ENCODE measurements at places on chromosomes 5 and 9.

- no peak for DNase-seq
These were observed 213.6 kb downstream of the GDNF start for GRCh38 chr5:37626266-37626665.

- no peak for DNase-seq
These were observed at the start of gene IRX2 for GRCh38 chr5:2751592-2752021. TSS of gene IRX2 (minus strand) at chr5:2751677. CDS start at chr5:2751413, 264 bp downstream.

DNA sequence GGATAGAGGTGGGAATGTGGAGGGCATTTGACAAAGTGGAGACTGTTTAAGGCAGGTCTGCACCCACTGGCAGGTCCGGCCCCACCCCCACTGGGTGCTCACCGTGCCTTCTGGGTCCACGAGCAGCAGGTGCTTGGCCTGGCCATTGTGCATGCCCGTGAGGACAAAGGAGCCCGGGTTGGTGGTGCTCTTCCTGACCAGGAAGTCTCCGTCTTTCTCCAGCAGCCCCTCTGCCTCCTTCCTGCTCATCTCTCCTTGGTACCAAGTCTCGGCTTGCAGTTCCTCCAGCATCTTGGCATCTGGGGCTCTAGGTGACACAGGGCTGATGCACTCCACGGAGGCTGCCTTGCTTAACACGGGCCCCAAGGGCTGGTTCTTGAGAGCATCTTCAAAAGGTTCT lies 46.6 kb downstream of the S1PR3 start:
- no peak for DNase-seq

DNA sequence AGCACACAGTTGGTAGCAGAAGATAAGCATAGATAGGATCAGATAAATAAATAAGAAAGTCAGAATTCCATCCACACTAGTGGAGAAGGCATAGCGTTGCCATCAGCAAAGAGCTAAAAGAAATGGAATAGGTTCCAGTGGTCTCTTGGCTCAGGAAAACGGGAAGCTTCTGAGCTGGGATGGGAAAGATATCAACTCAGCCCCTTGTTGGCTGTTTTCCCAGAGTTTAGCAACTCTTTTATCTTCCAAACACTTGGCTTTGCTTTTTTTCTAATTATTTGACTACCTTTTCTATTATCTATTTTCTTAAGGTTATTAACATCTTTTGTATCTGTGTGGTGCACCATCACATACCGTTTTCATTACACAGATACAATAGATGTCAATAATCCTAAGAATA lies 445.7 kb upstream of the TRPC7 start:
- no peak for DNase-seq

DNA sequence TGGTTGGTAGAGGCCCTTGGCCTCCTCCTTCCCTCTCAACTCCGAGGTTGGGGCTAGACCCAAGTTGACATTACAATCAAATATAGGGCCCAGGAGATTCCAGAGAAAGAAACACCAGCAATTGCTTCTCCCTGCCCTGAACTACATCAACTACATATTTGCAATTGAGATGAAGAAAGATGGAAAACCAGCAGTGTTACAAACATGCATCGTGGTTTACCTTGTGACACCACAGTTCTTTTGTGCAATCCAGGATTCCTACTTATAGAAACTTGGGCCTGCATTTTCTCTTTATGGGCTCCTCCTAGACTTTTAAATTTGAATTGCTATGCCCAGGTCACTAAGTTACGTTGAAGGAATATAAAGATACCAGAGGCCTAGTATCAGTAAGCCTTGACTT lies 126.7 kb downstream of the DCP2 start:
- no peak for DNase-seq

DNA sequence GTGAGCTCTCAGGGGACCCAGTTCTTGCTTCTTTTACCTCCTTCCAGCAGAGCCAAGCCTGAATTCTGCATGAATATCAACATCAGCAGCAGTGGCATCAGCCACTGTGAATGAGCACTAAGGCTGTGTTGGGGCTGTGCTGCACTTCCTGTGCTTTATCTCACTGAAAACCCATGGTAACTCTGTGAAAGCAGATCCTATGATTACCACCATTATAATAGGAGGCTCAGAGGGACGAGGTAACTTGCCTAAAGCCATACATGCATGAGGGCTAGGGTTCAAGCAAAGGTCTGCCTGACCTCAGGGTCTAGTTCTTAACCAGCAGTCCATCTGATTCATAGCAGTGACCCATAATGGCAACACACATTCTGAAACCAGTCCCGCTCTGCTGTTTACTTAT lies 60.5 kb upstream of the RAPGEF1 start:
- DNase-seq, result no peak

DNA sequence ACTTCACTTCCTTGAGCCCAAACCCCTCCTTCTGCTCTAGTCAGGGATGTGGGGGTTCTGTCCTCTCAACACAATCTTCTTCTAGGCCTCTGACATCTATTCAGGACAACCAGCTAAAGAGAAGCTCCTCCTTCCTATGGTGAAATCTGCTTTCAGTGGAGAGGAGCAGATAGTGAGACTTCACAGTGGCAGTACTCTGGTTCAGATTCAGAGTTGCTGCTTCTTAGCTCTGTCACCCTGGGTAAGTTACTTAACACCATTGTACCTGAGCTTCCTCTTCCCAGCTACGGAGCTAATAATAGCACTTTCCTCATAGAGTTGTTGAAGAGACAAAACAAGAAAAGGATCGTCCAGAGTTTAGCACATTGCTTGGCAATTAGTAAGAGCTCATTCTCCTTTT lies 77.3 kb upstream of the LARP1 start:
- DNase-seq, result no peak

- no peak for DNase-seq
These were observed 37.5 kb downstream of the SPOCK1 start for GRCh38 chr5:137461391-137462264.

DNA sequence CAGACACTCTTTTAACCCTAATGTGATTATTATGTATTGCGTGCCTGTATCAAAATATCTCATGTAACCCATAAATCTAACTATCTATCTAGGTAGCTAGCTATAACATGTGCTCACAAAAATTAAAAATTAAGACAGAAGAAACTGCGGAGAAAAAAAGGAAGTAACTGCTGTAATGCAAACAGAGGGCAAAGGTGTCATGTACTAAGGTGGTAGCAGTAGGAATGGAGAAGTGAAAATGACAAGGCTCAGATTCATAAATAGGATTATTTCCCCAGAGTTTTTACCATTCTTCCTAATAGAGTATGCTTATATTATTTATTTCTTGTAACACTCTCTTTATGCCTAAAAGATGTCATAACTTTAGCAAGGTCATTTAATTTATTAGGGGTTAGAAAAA lies 1527.5 kb upstream of the C9orf72 start:
- DNase-seq, result no peak

DNA sequence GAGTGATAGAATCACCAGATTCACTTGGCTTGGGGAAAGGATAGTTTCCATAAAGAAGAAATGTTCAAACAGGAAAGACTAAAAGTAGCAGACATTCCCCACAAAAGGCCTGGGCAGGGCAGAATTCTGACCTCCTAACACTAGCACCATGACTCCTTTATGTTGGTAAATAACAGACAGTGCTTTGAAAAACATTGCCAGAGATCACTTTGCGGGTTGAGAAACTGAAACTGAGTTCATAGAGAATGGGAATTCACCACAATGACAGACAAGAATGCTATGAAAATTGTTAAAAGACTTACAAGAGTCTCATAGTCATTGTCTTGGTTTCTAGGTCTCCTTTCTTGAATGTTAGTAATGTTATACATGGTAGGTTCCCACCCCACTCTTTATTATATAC lies 172.5 kb upstream of the GLRA1 start:
- DNase-seq, result no peak

DNA sequence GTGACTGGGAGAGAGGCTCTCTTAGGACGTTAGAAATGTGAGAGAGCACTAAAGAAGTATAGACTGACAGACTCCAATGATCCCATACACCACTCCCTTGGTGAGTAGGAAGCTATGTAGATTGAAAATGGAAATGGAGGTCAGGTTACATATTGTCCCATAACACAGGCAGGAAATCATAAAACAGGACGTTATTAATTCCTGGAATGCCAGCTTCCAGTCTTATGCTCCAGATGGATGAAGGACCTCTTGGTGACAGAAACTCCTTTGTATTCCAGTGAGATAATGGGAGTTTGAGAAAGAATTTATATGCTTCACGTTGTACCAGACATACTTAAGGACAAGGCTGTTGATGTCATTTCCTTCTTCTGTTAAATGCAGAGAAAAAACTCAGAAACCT lies 338.2 kb upstream of the ITGA1 start:
- no peak for DNase-seq

GRCh38 chr5:52638732-52639131 lies 149.0 kb upstream of the ITGA1 start:
- no peak for DNase-seq

GRCh38 chr5:80884929-80885328 lies 75.2 kb upstream of the RASGRF2 start:
- DNase-seq, result no peak

DNA sequence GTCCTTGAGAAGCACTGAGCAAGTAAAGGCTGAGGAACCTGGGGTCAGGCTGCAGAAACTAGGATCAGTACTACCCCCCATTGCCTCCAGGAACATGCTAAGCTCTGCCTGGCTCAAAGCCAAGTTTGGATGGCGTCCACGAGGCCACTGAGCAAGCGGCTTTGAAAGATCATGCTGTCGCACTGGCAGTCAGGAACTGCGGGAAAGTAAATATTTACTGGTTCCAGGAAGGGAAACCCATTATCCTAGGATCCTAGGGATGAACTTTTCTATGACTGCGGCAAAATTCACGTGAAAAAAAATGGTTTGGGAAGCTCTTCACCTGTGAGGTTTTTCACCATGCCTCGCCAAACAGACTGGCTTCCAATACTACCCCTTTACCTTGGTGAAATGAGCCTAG lies 75.3 kb upstream of the PJA2 start:
- DNase-seq, result no peak

DNA sequence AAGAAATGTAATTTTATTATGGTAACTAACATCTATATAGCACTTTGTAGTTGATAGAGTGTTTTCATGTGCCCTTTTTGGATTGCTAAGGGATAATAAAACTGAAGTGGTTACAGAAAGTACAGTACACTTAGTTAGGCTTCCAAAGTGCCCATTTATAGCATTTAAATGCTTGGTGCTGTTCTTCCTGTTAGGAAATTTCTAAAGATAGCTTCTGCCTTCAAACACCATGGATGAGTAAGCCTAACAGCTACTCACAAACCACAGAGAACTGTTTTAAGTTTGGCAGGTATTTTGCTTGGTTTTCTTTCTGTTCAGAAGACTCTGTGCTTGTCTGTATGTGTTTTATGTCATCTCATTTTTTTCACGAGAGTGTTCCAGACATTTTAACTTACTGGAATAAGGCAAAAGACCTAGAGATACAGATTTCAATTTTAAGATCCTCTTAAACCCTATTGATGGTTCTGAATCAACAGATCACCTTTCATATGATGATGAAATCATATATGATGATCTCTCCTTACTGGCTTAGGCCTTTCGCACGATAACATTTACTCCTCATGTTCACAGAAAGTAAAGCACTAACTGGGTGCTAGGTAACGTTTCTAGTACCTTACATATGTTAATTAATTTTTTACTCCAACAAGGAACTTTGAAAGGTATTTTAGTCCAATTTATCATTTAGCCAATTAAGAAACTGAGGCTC lies 4.4 kb downstream of the RIMOC1 start:
- peak; percentile 44 for DNase-seq

GRCh38 chr5:90939211-90939610 lies 380.6 kb downstream of the ADGRV1 start:
- no peak for DNase-seq

DNA sequence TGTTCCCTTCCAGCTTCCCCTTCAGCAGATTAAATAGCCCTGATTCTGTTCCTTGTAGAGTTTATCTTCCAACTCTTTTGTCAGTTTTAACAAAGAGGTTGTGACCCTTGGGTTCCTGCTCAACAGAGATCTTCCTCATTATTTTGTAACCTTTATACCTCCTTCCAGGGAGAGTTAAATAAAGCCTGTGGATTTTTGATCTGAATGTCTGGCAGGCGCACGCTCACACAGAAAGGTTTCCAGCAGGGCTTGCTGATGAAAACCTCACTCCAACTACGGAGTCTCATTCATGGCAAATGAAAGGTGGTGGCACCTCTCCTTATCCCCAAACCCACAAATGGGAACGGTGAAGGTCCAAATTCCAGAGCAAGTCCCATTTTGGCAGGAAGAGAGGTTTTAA lies 129.0 kb downstream of the SREK1 start:
- DNase-seq, result no peak

- DNase-seq, result no peak
These were observed 190.3 kb downstream of the DCP2 start for GRCh38 chr5:113166852-113167366.

DNA sequence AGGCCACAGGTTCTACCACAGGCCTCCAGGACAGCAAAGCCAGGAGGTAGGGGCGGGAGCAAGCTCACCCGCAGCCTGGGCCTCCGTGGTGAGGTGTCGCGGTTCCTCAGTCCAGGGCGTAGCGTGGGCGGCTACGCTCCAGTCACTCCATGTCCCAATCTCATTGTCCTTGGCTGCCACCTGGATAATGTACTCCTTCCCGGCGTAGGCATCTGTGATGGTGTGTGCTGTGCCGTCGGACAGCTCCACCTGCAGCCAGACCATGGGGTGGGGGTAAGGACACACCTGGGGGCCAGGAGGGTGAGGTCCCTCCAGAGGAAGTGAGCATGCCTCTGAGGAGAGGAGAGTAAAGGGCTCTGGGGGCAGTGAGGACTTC lies 29.8 kb upstream of the ENHO start:
- no peak for DNase-seq

DNA sequence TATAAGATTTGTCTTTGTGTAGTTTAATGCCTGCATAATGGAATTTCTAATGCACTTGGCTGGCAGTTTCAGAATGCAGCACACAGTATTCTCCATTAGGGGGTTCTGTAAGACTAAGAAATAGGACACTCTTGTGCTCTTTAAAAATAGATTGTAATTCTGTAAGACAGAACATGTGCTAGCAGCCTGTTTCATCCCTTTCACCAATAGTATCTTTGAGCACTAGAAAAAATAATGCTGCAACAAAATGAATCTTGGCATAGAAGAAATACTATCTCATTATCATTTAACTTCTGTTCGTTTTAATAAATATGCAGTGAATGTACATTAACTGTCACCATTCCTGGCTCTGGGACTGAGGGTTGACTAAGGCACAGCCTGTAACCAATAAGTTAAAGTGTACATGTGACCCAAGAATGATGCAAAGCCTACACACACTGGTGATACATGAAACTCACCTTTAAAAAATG lies 23.8 kb upstream of the ZNF622 start:
- DNase-seq, result peak; percentile 77

GRCh38 chr5:19855031-19855430 lies 133.0 kb downstream of the CDH18 start:
- no peak for DNase-seq

GRCh38 chr5:56853698-56854097 lies 38.3 kb downstream of the MAP3K1 start:
- DNase-seq, result no peak

DNA sequence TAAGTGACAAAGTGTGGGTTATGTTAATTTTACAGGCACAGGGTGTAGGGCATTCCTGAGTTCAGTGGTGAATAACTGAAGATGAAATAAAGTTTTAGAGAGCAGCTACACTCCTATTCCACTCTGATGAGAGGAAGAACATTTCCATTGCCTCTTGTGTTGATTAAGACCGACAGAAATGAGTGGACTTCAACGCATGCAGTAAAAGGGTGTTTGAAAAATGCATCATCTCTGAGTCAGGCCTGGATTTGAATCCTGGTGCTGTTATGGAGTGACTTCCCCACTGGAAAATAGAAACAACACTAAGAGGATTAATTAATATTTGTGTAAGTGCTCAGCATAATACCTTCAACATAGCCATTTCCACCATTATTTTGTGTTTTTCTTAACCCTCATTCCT lies 86.3 kb downstream of the PRR16 start:
- no peak for DNase-seq

All from Kasumi-1 (cell line).